ENCODE measurements at places on chromosomes 5 and 9.

- DNase-seq: no peak
These were observed 33.0 kb upstream of the PDZD2 start for GRCh38 chr5:31605920-31606319.

GRCh38 chr5:113448252-113448651 lies 13.5 kb upstream of the TSSK1B start:
- no peak for DNase-seq

GRCh38 chr5:75089137-75089536 lies 36.8 kb upstream of the GCNT4 start:
- no peak for DNase-seq

- no peak for DNase-seq
These were observed 1045.6 kb upstream of the WWC1 start for GRCh38 chr5:167245868-167246267.

DNA sequence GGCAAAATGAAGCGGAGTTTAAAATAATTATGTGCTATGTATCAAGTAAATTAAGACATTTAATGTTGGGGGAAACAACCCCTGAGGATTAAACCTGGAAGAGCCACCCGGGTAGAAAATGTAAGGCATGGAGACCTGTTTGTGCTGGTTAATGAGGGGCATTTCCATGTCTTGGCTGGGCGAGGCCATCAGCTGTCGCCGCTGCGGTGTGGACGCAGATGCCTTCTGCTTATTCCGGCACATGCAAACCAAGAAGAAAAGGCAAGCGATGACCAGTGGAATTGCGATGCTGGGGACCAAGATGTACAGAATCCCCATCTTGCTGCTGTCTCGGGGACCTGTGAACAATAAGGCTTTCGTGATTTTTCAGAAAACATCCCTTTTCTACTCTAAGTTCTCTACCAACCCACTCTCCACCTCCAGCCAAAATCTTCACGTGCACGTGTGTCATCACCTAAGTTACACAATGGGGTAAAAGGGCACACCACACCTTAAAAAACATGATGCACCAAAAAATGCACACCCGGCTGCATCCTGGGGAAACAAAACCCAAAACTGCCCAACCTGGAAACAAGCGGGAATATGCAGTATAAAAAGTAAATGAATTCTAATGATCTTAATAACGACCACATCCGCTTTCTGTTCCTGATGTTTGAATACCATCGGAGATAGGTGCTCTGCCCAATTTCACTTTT lies 223.5 kb downstream of the ROR2 start:
- no peak for DNase-seq

DNA sequence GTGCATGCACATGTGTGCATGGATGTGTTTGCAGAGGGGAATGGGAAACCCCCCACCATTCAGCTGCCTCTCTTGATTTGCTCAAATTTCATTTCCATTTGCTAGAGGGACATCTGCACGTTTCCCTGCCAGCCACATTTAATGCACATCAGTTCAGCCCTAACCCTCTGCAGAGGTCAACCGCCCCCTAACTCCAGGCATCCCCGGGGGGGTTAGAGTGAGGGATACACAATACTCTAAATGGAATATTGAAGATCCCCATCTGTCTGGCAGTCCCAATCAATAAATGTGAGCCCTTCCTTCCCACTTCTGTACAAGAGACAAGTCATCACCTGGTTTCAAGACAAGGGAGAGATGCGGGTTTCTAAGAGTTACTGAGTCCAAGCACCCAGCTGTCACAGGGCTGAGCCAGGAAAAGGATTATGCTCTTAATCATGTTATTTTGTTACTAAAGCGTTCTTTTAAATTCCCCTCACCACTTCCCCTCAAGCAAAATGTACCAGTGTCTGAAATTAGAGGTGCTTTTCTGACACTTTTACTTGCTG lies 134.1 kb downstream of the SEMA6A start:
- DNase-seq: no peak

DNA sequence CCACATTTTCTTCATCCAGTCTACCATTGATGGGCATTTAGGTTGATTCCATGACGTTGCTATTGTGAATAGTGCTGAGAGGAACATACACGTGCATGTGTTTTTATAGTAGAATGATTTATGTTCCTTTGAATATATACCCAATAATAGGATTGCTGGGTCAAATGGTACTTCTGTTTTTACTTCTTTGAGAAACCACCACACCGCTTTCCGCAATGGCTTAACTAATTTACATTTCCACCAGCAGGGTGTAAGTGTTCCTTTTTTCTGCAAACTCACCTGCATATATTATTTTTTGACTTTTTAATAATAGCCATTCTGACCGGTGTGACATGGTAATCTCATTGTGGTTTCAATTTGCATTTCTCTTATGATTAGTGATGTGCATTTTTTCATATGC lies 82.2 kb upstream of the RFX3 start:
- DNase-seq: no peak

GRCh38 chr5:128252196-128252595 lies 168.6 kb downstream of the SLC12A2 start:
- DNase-seq: no peak

GRCh38 chr5:159660401-159660800 lies 255.9 kb upstream of the ADRA1B start:
- no peak for DNase-seq

- no peak for DNase-seq
These were observed 122.0 kb downstream of the NPR3 start for GRCh38 chr5:32833127-32833526.

- DNase-seq: no peak
These were observed 81.4 kb downstream of the C9orf152 start for GRCh38 chr9:110126499-110126941.

- no peak for DNase-seq
These were observed 23.6 kb upstream of the PDE4D start for GRCh38 chr5:59917121-59917520.

GRCh38 chr5:94941122-94941755 lies 322.8 kb downstream of the SLF1 start:
- DNase-seq: no peak

- no peak for DNase-seq
These were observed 56.4 kb downstream of the GCNT4 start for GRCh38 chr5:74995926-74996325.

DNA sequence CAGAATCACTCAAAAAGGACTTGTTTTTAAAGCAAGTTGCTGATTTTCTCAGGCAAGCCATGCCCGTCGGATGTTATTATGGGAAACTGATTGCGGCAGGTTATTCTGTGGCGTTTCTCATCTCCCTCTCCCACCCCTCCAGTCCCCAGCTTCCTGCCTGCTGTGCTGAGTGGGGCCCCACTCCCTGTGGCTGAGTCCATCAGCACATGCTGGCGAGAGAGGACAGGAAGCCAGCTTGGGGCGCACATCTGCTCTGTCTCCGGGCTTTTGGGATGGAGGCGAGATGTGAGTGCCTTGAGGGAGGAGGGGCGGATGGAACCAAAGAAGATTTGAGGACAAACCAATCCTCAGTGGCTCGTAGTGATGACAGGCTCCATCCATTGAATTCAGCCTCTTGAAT lies 108.0 kb downstream of the DAPK1 start:
- no peak for DNase-seq

- no peak for DNase-seq
These were observed 118.8 kb upstream of the MTAP start for GRCh38 chr9:21683484-21684175.

DNA sequence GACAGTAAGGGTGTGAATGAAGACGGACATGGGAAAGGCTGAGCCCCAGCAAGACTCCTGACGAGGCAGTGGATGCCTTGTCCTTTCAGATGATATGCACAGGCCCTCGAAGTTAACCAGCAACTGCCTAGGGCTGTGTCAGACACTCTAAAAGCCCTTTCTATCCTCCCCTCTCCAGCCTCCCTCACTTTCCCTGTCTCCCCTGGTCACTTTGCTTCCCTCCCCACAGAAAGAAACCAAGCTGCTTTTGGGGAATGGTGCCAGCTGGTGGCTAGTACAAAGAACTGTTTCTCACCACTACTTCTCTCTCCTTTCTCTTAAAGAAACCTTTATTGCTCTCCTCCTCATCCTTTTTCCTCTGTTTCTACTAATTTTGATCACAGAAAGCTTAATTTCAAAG lies 21.4 kb downstream of the LHFPL2 start:
- no peak for DNase-seq

DNA sequence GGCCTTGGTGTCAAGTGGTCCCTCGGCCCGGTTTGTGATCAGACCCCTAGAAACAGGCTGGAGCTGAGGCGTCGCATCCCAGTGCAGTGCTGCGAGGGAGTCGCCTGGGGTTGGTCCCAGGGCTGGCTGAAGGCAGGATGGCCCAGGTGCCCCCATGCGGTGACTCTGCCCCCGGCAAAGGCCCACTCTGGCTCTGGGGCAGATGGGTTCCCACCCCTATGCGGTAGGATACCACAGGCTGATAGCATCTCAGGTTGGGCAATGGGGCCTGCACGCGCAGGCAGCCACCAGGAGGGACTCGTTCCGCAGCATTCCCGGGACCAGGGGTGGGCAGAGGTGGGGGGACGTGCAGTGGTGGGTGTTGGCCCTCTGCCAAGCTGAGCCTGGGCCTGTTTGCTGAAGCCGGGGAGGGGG lies 86.0 kb downstream of the RXRA start:
- DNase-seq: no peak

GRCh38 chr9:125432715-125433385 lies 171.2 kb downstream of the GAPVD1 start:
- no peak for DNase-seq

GRCh38 chr5:40914835-40915234 lies 5.5 kb downstream of the C7 start:
- DNase-seq: no peak

GRCh38 chr9:37540634-37541033 lies 35.5 kb downstream of the FBXO10 start:
- no peak for DNase-seq

- DNase-seq: no peak
These were observed 1064.0 kb upstream of the SEMA6A start for GRCh38 chr5:117638581-117638980.

GRCh38 chr9:84007662-84008061 lies 27.1 kb downstream of the RMI1 start:
- no peak for DNase-seq

GRCh38 chr9:131273856-131274673 lies 2.2 kb downstream of the FAM78A start:
- DNase-seq: no peak

DNA sequence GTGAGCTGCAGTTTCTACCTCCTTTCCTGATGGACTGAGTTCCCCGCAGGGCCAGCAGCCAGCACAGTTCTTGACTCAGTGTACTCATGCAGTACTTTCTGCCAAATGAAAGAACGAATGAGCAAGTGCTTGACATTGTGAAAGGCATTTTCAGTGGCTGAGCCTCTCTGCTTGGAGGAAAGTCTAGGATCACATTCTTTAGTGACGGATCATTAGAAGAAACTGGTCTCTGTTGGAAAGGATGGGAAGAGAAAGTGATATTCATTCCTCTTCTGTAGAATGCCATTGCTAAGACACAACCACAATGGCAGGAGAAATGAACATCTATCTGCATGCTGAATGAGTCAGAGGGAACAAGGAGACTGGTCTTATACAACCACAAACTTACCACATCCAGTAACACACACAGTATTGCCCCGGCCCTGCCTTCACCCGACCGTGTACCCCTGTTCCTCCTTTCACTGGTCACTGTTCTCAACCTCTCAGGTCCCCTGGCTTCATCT lies 206.9 kb downstream of the CRB2 start:
- DNase-seq: no peak

- no peak for DNase-seq
These were observed 307.7 kb upstream of the ADAMTS16 start for GRCh38 chr5:4832471-4832870.

- no peak for DNase-seq
These were observed 6.0 kb downstream of the UBQLN1 start for GRCh38 chr9:83701769-83702168.

DNA sequence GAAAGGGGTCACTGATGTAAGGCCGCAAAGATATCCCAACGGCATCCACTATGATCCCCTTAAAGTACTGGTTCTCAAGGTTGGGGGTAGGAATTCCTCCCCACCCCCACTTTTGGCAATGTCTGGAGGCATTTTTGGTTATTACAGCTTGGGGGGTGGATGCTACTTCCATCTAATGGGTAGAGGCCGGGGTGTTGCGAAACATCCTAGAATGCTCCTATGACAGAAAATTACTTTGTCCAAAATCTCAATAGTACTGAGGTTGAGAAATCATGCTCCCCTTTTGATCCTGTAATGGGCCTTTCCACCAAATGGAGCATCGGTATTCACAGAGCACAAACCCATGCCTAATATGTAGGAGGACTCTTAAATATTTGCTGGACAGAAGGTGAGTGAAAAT lies 20.8 kb upstream of the TCERG1 start:
- no peak for DNase-seq

DNA sequence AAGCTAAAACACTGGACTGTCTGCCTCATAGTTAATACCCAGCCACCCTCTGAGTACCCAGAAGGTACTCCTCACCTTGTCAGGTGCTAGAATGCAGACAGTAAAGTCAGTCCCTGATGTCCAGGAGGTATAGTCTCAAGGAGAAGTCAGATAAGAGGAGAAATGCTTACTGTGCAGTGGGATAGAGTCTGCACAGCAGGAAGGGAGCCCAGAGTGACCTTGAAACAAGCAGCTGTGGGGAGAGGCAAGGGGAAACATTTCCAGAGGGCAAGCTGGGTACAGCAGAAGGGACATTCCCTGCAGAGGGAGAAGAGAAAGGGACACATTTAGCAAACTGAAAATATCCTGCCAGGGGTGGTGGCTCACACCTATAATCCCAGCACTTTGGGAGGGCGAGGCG lies 122.7 kb downstream of the GCNT1 start:
- no peak for DNase-seq

DNA sequence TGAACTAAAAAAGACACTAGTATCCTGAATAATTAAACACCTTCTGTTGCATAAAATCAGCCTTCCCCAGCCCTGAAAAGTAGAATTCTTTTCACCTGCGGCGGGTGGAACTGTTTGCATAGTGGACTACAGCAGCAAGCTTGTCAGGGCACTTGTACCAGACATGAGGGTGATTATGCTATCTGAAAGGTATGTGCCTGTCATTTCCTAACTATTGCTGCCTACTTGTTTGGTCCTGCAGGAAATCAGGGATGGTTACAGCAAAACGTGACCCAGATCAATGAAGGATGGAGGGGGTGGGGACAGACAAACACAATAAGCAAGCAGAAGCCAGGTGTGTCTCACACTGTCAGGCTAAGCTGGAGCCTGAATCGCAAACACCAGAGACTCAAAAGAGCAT lies 385.6 kb downstream of the MLLT3 start:
- DNase-seq: no peak

DNA sequence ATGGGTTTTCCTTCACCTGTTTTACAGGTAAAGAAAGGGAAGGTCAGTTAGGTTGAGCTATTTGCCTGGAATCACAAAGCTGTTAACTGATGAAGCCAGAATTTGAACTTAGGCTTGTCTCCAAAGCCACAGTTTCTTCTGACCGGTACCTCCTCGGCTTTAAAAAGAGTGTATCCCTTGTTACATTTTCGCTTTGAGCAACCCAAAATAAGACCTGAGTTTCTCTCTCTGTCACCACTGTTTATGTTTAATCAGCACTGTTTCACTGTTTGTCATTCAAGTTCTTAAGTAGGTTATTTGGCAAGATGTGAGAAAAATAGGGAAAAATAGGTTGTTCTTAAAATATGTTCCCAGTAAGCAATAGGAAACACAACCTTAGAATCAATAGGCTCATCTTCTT lies 84.6 kb downstream of the VCAN start:
- DNase-seq: no peak

Measured in stimulated activated CD8-positive, alpha-beta memory T cell treated with anti-CD3 and anti-CD28 coated beads, Interleukin-4, amount 100 ng/mL, for 4 hours (primary cell).